Lower lobe of right lung (tissue), 2 donors: ENCODE measurements at places on chromosomes 11 and 22. TPM values are rescaled to one million over a fixed set of nuclear protein-coding genes. Genes with fewer than 3 reads are reported as not detected.

DNA sequence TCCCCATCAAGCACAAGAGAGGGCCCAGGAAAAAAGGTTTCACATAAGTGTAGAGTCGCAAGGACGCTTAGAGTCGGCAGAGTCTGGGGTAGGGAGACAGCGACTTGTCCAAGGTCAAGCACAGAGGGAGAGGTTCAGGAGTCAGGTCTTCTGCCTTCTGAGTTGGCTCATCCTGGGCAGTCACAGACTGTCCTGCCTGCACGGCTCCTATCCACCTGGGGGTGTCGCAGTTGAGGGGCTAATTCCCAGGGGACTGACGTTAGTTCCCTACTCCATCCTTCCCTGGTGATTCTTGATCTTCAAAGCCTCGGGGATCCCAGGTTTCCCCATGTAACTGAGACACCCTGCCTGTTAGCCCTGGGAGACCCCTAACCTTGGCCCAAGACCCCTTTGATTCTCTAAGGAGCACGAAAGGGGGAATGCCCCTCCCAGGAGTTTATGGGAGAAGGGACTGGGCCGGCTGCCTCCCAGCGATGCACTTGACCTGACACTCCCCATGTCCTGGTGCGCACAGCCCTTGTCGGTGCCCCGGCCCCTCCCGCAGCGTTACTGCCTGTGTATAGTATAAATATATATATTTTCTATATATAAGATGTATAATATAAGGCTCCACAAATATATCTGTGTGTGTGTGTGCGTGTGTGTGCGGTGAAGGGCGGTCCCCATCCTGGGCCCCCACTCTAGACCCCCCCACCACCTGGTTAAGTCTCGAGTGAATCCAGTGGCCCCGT, 14.7 kb upstream of the TAB1 start:
- no peak for DNase-seq

DNA sequence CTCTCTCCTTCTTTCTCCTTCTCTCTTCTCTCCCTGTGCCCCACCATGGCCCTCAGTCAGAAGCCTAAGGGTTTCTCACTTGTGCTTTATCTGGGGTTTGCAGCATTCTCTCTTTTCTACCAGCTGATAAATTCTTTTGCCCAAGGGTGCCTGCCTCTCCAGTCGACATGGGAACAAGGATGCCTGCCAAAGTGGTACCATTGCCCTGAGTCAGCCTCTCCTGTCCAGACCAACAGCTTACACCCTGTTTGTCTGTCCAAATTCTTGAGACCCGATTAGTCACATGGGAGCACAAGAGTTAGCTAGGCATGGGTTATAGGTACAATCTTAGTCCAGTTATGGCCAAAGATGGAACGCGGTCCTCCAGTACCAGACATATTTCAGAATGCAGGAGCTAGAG, 242.7 kb downstream of the LARGE1 start:
- no peak for DNase-seq

The SPI1 gene
- 295 TPM for total RNA-seq

The ASPHD2 gene
- total RNA-seq: 1.5 TPM

The KLHDC7B gene
- 0.77 TPM for total RNA-seq
